ENCODE measurements at places on chromosomes 2 and 18. TPM values are rescaled to one million over a fixed set of nuclear protein-coding genes. Genes with fewer than 3 reads are reported as not detected.
A peak's percentile ranks its signal among the peaks of the same experiment; 100 is the strongest.

Gene IL36A
- polyA plus RNA-seq, result not detected

Gene MC2R
- polyA plus RNA-seq, result not detected

Gene STRN
- 11.2 TPM for polyA plus RNA-seq

Gene CENPA
- polyA plus RNA-seq, result not detected

Gene ERBB4
- polyA plus RNA-seq, result not detected

DNA sequence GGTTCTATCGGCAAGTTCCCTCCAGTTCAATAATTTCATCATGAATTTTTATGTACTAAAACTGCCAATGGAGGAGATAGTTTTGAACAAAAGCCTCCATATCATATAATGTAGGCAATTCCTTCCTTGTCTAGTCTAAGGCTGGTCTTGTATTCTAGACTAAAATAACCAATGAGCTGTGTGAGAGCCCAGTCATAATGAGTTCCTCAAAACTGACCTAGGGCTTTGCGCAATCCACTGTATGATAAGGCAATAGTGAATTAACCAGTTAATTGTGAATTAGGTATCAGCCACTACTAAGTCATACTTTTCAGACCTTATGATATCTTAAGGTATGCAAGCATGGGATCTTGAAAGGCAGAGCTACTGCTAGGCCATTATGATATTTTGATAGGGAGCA lies 7.6 kb upstream of the UXS1 start:
- DNase-seq, result no peak

DNA sequence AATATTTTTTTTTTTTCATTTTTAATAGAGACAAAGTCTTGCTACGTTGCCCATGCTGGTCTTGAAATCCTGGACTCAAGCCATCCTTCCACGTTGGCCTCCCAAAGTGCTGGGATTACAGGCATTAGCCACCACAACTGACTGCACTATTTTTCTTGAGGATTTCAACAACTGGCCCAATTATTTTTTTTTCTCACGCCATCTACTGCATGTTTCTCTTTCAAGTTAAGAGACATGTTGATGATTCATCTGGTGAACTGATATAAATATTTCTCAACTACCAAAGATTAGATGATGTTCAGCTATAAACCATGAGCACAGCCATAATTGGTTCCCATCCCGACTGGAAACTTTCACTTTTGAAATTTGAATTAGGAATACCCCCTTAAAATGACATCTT lies 688.4 kb upstream of the SYT4 start:
- DNase-seq, result no peak

DNA sequence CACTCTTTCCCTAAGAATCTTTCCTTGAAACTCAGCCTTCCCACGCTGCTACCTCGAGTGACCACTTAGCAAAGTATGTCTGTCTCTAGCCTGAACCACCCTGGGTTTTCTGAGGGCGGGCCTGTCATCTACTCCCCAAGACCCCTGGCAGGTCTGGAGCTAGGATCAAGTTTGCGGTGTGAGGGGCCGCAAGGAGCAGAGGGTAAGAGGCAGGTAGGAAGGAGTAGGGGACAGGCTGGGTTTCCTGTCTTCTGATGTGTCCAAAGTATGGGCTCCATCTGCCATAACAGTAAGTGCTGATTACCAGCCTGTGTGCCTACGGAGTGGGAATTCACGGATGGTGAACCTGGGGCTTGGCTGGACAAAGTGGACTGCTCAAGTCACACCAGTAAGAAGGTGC lies 25.4 kb downstream of the ZFP36L2 start:
- DNase-seq, result no peak

GRCh38 chr2:145569108-145569507 lies 1049.2 kb upstream of the ZEB2 start:
- DNase-seq, result no peak

DNA sequence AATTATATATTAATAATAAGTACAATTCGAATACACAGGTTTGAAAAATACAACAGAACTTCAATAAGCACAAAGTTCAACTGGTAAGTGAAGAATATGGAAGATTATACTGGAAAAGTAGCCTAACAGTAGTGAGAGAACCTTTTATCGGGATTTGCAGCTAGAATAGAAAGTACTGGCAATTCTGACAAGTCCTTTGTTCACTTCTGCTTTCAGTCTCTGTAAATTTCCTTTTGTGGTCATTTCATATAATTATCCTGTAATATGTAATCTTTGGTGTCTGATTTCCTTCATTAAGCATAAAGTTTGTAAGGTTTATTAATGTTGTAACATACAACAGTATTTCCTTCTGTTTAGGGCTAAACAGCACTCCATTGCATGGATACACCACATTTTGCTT lies 67.2 kb downstream of the CUL3 start:
- DNase-seq, result peak; percentile 40

GRCh38 chr2:99545066-99545465 lies 55.2 kb upstream of the REV1 start:
- no peak for DNase-seq

DNA sequence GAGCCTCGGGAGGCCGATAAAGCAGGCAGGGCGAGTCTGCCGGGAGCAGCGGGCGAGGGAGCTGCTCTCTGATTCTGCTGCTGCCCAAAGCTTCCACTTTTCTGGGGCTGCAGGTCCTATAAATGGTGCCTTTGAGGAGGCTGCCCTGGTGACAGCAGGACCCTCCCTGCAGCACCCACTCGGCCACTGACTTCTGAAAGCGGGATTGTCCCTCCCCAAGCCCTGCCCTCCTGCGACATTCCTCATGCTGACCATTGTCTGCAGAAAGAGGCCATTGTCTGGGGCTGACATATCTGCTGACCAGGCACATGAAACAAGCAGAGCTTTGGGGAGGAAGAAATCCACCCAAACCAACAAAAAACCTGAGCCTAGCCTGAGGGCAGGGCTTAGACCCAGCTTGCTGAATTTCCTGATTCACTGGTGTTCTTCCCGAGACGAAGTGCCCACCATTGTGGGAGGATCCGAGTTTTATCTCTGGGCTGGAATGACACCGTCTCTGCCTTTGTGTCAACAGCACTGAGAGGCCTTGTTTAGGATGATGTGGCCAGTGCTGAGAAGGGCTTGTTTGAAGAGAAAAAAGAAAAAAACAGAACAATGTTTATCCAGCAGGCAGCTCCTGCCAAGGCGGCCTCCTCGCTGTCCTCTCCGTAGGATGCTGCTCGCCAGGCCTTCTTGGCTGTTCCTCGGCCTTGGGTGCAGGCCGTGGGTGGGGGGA lies 129.7 kb downstream of the MYCN start:
- no peak for DNase-seq

Data from naive B cell (primary cell).